Stimulated activated CD4-positive, alpha-beta T cell treated with anti-CD3 and anti-CD28 coated beads, Interleukin-2, amount 100 ng/mL, for 48 hours (primary cell): ENCODE measurements at places on chromosomes 4 and X.

GRCh38 chrX:124413244-124413643, 66.9 kb downstream of the SH2D1A start:
- no peak for DNase-seq

GRCh38 chr4:79620617-79621016, 212.6 kb upstream of the GK2 start:
- DNase-seq = no peak

- DNase-seq = no peak
Observed at GRCh38 chrX:36683507-36683906, 324.7 kb upstream of the FAM47C start.

- DNase-seq = peak; percentile 3
Observed at GRCh38 chrX:12702509-12703091, 88.6 kb upstream of the PRPS2 start.

DNA sequence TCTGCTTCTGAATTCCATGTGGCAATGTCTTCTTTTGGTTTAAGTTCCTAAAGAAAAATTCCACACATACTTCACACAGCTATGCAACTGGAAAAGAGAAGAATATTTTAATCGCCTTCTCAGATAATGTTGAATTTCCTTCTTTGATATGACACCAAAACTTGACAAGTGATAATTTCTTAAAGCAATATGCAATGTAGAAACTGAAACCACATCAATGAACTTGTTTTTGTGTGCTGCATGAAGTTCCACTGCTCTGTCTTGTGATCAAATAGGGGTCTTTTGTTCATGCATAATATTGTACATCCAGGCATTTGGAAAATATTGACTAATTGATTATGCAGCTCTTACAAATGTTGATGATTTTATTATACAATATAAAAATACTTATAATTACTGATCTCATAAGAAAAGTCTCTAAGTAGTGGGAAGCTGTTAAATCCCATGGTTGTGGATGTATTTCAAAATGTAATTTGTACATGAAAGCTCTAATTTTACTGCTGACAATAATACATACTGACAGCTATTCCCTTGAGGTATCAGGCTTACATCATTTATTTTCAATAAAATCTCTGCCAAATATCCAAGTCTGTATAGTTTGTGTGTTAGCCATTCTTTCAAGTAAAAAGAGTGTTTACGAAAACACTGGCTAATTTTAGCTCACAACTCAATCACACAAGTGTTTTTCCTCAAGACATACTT, 56.5 kb downstream of the AGA start:
- DNase-seq = no peak

DNA sequence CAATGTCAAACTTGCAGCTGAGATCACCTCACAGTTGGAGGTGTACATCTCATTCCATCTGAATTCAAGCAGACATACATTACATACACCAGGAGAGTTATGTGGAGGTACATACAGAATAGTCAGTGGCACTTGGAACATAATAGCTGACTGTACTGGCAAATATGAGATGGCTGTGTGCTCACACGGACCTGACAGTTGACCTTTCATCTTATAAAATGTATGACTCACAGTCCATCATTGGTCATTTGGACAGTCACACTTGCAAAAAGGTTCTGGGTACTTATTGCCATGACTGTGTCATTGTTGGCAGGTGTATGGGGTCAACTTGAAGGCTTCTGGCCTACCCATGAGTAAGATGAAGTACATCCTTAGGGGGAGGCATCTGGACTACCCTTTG, 88.6 kb upstream of the WDR1 start:
- no peak for DNase-seq

DNA sequence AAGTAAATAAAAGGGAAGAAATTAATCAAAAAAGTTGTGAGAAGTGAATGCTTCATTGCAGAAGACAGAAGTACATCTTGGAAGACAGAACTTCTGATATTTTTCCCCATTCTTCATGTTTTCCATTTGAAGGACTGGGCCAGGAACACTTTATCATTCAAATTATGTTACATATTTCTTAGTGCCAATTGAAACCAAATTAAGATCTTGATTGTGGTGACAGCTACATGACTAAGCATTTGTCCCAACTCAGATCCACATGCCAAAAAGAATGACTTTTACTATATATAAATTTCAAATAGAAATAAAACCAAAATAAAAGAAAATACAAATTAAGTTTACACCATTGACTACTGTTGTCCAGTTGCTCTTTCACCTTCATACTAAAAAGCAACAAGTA, 14.0 kb upstream of the FGF5 start:
- DNase-seq = no peak

DNA sequence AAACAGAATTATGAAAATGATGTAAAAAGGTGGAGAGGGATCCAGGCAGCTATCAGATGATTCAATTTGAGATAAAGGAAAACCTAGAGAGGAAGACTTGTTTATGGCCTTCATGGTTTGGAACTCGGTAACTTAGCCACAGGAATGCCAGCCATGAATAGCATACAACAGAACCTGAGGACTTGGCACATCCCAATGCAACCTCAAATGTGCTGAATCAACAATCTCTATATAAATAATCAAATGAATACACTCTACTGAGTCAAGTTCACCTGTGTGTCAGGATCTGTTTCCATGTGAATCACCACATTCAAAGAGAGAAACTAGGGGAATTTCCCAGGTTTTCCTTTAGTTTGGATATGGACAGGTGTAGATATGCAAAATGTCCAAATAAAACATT, 86.9 kb downstream of the MBNL3 start:
- no peak for DNase-seq

- no peak for DNase-seq
Observed at GRCh38 chr4:3145234-3145924, 70.9 kb downstream of the HTT start.

- no peak for DNase-seq
Observed at GRCh38 chrX:124392794-124393193, 46.4 kb downstream of the SH2D1A start.

- no peak for DNase-seq
Observed at GRCh38 chrX:47047989-47048388, 30.3 kb upstream of the RGN start.
